ENCODE measurements at places on chromosomes 12 and 14.

DNA sequence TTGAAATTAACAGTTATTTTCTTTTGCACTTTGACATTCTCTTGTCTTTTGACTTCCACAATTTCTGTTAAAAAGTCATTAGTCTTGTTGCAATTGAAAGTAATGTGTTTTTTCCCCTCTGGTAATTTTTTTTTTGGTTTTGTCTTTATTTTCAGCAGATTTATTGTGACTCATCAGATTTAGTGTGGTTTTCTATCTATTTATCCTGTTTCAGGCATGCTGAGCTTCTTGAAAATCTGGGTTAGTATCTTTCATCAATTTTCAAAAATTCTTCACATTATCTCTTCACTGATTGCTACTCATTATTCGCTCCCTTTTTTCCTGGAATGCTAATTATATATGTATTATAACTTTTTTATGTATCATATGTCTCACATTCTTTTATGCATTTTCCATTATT is 15.3 kb upstream of the NTF3 start:
- DNase-seq: no peak

- no peak for DNase-seq
Observed at GRCh38 chr12:111410431-111411184, 4.9 kb downstream of the SH2B3 start.

- no peak for DNase-seq
Observed at GRCh38 chr14:92675976-92676375, 72.5 kb downstream of the LGMN start.

DNA sequence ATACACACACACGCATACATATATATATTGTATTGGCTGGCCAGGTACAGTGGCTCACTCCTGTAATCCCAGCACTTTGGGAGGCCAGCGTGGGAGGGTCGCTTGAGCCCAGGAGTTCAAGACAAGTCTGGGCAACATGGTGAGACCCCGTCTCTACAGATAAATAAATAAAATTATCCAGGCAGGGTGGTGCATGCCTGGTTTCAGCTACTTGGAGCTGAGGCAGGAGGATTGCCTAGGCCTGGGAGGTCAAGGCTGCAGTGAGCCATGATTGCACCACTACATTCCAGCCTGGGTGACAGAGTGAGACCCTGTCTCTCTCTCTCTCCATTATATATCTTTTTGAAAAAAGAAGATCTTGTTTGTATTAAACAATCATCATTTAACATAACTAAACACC is 4.6 kb upstream of the SYNE3 start:
- no peak for DNase-seq

- no peak for DNase-seq
Observed at GRCh38 chr12:113645603-113646002, 173.9 kb upstream of the LHX5 start.

GRCh38 chr12:29023436-29024076 is 125.5 kb upstream of the FAR2 start:
- DNase-seq: no peak

DNA sequence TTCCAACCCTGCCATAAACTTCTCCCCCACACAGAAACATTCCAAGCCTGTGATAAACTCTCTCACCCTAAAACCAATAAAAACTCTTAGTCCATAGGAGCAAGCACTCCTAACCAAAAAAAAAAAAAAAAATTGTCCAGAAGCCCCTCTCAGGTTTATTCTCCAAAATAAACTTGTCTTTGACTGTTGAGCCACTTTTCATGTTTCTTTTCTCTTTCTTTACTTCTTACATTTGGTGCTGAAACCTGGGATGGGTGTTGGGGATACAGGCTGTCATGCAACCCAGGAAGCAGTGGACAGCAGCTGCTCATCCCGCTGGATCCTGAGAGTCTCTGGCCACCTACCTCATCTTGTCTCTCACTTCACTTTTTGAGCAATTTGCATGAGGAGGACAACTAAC is 2.0 kb upstream of the ADAM20 start:
- no peak for DNase-seq

GRCh38 chr12:109766251-109766778 is 52.7 kb downstream of the FAM222A start:
- no peak for DNase-seq
